ENCODE measurements at places on chromosomes 5 and 9.

DNA sequence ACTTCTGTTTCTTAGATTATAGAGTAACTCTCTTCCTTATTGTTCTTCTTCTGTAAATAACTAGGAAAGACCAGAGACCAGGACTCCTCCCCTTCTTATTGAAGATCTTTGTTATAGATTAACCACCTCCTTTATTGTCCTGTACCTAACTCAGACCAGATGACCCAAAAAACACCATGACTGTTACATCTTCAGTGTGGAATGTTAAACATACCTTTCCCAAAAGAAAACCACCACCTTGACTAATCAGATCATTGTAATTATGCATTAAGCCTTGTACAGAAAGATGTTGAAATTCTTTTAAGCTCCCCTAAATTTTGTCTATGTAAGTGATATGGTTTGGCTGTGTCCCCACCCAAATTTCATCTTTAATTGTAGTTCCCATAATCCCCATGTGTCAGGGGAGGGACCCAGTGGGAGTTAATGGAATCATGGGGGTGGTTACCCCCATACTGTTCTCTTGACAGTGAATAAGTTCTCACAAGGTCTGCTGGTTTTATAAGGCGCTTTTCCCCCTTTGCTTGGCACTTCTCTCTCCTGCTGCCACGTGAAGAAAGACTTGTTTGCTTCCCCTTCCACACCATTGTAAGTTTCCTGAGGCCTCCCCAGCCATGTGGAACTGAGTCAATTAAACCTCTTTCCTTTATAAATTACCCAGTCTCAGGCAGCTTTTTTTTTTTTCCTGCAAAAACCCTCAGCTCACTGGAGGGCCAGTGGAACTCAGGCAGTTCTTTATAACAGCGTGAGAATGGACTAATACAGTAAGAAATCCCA, 26.3 kb downstream of the ARSB start:
- DNase-seq, result no peak

DNA sequence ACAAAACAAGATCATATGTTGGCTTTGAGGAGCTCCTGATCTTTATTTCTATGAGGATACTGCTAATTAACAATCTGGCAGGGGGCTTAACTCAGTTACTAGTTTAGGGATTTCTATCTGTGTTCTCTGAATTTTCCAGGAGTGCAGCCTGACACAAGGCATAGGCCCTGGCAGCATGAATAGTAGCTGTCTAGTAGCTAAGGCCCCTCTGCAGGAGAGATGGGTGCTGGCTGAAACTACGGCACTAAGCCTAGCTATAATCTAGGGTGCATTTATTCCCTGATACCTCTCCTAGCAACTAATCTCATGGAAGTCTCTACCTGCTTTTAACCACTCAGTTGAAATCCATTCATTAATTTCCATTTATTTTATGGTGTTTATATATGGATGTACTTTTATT, 268.2 kb downstream of the TMEM232 start:
- DNase-seq, result no peak

DNA sequence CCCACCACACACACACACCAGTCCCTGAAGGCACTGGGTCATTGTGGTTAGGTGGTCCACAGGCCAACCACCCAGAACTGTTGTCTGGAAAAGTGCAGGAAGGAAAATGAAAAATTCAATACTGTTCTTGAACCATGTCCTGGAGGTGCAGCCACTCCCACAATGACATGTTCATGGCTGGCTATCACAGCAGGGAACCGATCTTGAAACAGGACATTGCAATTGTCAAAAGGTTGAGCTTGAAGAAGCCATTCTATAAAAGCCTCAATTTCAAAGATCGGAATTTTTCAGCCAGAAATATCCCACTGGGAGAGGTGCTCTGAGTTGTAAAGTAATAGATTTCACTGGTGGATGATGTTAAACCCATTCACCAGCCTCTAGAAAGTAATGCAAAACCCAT, 218.2 kb downstream of the GNA14 start:
- no peak for DNase-seq

GRCh38 chr5:39631958-39632357, 207.2 kb upstream of the DAB2 start:
- no peak for DNase-seq

DNA sequence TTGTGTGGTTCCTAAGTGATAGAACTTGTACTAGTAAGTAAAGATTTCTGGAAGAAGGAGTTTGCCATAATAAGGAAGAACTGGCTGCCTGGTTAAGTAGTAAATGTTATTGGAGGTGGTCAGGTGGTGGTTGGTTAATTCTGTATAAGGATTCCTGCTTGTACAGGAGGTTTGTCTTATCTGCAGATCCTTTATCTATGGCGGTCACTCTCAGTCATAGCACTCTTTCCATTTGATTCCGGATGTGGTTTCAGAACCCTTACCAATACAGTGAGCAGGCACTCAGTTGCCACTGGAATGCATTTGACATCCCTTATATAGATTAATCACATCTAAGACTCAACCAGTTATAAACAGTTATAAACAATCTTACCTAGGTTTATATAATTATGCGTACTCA, 50.3 kb downstream of the RAD50 start:
- DNase-seq, result no peak

- no peak for DNase-seq
Measured at GRCh38 chr9:18343784-18344183, 130.2 kb upstream of the ADAMTSL1 start.

DNA sequence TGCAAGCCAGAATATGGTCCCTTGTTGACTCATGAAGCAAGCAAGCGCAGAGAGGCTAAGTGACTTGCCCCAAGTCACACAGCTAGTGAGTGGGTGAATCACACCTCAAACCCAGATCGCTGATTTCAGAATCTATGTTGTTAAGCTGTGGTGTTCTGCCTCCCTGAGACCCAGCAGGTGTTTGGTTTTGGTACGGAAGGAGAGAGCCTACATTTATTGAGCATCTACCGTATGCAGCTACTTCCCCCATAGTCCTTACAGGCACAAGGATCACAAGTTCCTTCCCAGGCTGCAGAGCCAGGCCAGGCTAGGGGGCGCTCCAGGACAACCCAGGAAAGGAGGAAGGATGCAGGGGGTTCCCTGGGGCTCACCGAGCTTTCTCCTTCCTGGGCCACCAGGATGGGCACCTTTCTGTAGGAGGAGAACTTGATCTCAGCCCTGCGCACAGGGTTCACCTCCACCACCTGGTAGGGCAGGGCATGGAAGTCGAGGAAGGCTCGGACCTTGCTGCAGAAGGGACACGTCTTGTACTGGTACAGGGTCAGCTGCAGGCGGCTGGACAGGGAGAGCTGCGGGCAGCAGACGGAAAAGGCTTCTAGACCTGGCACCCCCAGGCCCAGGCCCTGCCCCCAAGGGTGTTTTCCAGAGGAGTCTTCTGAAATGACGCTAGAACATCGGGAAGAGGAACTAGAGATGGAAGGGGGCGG, 2.5 kb downstream of the PTGES2 start:
- DNase-seq, result peak; percentile 74
